NCI-H226 (cell line): ENCODE measurements at places on chromosomes 1 and 21.
A peak's percentile ranks its signal among the peaks of the same experiment; 100 is the strongest.

GRCh38 chr1:23614032-23614660, 54.8 kb upstream of the ID3 start:
- no peak for DNase-seq

GRCh38 chr1:117146072-117146471, 24.5 kb upstream of the TRIM45 start:
- DNase-seq: no peak

GRCh38 chr1:92749024-92749634, 35.8 kb downstream of the EVI5 start:
- peak; percentile 47 for DNase-seq

DNA sequence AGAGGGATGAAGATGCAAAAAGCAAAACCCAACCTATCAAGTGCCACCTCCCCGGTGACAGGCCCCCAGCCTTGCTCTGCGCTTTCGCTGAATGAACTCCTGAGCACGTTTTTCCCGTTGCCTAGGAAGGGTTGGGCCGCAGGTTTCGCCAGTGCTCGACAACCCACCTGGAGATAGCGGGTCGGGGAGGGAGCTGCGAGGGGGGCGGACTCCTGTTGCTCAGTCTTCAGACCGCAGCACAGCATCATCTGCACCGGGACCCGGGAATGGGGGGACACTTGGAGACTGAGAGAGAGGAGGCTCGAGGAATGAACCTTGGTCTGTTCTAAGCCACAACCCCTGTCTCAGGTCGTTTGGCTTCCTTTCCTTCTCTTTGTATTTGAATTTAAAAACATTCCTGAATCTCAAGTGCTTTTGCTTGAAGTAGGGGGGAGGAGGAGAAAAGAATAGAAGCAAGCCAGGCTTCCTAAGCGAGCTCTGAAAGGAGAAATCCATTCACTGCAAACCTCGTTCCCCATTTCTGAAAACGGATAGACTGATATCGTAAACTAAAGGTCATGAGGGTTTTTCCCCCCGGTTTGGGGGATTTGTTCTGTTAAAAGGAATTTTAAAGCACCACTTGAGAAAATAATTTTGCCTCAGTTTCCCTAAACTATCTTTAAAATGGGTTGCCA, 1.2 kb downstream of the AK5 start:
- no peak for DNase-seq

- no peak for DNase-seq
Observed at GRCh38 chr1:226420897-226421296, 13.0 kb upstream of the PARP1 start.

- DNase-seq: no peak
Observed at GRCh38 chr1:20371411-20371810, 80.7 kb downstream of the VWA5B1 start.

DNA sequence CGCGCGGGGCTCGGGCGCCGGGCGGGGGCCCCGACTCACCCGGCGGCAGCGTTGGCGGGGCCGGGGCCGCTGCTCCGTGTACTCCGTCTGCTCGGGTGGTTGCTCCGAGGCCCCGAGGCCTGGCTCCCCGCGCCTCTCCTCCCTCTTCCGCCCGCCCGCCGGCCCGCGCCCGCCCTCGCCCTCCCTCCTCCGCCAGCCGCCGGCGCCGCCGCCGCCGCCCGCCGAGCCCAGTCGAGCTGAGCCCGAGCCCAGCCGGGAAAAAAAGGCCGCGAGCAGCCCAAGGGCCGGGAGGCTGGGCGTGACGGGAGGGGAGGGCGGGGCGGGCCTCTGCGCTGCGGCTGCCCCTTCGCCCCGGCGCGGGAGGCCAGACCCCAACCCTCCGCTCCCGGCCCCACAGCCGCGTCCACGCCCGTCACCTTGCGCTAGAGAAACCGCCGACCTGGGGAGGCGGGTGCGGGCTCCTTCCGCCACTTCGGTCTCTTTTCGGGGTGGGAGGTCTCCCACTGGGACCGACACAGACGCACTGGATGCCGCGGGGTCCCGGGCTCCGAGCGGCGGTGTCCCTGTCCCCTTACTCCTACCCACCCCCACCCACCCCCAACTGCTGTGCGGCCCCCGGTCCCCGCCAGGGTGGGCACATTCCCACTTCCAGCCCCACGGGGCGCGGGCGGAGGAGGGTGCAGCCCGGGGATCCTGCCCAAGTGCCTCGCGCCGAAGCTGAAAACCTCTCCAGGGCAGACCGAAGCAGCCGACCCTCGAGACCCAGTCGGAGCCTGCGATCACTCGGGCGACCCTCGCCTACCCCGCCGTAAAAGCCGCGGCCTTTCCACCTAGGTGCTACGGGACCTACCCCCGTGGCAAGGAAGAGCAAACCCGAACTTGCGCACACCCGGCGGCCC, at the start of gene CERS2:
CERS2 (minus strand) TSS at position 256 of the 899 bp plus-strand sequence. CDS start 5,745 bp downstream, outside the sequence.
- DNase-seq: peak; percentile 66

DNA sequence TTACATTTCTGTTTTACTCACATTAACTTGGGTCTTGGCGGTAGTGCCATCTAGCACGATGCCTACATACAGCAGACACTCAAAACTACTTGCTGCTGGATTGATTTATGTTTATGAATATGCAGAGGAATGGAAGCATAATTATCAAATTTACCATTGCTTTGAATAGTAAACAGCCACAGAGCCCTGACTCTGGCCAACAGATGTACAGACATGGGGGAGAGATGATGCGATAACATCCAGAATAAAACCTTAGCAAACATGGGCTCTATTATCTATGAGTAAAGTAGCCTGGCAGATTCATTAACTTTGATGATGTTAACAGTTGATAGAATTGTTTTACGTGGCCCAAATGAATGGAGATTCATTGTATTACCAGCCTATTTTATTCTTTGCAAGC, 42.8 kb downstream of the PTGFR start:
- DNase-seq: no peak

DNA sequence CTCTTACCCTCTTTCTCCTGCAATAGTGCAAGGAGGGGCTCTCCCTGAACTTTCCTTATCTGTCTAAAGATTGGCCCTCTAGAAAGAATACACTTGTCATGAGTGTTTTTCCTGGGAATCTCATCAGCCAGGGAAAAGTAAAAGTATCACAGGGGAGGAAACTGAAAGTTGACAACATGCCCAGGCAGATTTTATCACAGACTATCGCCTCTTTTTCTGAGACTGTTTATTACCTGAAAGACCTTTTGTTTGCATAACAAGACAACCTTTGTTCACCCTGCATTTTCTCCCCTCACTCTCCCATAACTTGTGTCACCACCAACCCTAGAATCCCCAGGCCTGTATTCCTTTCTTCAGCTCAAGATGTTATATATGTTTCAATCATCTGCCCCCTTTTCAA, 794.7 kb upstream of the ADAMTS5 start:
- DNase-seq: peak; percentile 24

- DNase-seq: peak; percentile 76
Observed at GRCh38 chr1:31397360-31398095, 15.5 kb upstream of the SERINC2 start.

DNA sequence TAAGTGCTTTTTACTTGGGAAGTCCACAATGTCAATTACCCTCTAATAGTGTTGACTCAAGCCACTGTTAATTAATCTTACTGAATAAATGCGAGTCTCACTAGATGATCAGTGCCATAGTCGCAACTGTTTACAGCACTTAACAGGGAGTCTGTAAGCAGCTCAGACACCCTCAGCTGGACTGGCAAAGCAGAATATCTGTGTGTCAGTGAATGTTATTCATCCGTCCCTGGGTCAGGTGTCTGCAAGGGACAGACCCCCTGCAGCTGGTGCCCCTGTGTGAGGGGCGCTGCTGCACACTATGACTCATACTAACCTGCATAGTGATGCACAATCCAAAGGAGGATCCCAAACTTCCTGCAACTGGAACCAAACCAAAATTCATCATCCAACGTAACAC, 306.5 kb downstream of the HHIPL2 start:
- no peak for DNase-seq

DNA sequence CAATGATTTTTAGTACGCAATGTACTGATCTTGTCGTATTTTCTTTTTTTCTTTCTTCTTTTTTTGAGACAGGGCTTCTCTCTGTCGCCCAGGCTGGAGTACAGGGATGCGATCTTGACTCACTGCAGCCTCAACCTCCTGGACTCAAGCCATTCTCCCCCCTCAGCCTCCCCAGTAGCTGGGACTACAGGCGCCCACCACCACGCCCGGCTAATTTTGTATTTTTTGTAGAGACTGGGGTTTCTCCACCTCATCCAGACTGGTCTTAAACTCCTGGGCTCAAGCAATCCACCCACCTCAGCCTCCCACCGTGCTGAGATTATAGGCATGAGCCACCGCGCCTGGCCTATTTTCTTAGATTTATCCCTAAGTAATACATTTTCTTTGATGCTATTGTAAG, 43.9 kb upstream of the COL6A2 start:
- DNase-seq: no peak

DNA sequence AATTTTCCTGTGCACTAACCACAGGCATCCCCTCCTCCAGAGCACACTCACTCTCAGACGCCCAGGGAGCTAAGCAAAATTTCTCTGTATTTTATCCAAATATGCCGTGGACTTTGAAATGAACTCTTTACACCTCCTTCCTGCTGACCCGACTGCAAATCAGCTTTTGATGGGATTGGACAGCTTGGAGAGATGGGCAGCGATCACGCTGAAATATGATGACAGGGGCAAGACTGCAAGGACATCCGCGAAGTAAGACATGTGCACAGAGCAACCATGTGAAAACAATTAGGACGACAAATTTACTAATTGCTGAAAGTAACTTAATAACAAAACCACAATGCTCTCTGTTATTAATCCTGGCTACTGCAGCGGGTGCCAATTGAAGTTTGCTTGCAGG, 64.6 kb upstream of the CLDN14 start:
- DNase-seq: no peak

GRCh38 chr1:25450891-25451290, 20.2 kb downstream of the MACO1 start:
- no peak for DNase-seq

GRCh38 chr1:197725044-197725443, 50.2 kb downstream of the DENND1B start:
- DNase-seq: peak; percentile 1

- peak; percentile 87 for DNase-seq
Observed at GRCh38 chr1:169745015-169745861, 11.4 kb upstream of the SELE start.

- DNase-seq: peak; percentile 16
Observed at GRCh38 chr1:59674595-59674994, 140.2 kb upstream of the HOOK1 start.

- no peak for DNase-seq
Observed at GRCh38 chr1:20380175-20380574, 89.5 kb downstream of the VWA5B1 start.

DNA sequence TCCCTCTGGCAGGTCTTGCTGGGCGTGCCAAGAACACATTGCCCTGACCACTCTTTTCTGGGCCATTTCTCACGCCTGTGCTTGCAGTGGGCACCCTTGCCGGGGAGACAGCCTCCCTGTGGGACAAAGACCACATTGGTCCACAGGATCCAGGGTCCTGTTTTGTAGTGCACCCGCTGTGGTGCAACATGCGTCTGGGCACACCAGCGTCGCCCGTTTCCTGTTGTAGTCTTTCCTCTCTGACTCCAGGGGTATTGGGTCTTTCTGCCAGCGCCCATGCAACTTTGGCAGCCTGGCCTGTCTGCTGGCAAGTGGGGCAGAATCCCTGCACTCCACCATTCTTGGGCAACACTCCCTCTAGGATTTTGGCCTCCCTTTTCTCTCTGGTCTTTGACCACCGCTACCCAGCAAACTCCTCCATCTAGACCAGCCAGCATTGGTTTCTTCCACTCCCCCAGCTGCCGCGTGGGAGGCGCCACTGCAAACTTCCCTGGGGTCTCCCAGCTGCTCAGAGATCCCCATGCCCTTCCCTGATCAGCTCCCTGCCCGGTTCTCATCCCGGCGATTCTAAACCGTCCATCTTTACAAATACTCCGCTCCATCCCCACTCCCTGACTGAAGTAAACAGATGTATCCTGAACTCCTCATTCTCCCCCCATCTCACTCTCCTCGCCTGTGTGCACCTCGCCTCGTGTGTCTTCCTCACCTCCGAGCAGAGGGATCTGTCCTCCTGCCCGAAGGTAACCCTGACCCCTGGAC, 1.2 kb upstream of the TPRG1L start:
- no peak for DNase-seq

DNA sequence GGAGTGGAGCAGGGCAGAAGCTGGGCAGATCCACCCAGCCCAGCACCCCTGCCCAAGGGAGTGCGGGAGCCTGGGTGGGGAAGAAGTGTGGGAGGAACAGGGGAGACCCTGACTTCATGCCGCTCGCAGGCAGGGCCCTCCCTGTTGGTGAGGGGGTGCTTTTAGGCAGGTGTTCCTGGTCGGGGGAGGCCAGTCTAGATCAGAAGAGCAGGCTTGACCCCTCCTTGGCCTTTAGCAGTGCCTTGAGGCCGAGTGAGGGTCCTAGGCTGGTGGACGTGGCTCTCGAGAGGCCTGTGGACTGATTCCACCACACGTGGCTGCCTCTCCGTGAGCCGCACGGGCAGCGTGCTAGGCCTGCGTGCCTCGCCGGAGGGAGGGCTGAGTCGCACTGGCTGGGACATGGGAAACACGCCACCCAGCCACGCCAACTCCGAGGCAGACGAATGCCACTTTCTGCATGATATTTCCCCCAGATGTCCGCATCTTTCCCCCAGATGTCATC, 19.4 kb upstream of the COL18A1 start:
- no peak for DNase-seq

DNA sequence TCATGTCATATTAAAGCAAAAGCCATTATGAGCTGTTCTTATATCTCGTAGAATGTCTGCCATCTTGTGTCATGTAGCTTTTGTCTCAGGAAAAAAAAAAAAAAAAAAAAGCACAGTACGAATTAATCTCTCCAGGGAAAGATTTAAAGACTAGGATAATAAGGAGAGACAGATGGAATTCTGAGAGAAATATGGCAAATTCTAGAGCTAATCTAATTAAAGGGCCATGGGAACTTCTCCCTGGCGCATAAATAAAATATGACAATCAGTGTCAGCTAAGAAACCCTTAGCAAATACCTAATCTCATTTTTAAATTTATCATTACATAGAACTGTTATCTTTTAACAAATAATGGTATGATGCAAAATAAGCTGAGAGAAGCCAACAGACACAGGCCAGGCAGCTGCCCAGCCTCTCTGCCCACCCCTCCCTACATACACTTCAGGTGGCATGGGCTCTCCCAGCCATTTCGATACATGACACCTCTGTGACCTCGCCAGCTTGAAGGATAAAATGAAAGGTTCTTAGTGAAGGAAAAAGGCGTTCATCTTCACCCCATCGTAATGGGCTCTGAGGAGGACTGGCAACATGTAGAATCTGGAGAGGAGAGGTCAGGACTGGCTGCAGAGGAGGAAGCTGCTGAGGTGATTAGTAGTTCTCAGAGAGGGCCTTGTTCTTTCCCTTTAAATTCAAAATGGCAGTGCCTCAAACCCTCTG, 39.8 kb downstream of the DISC1 start:
- no peak for DNase-seq

GRCh38 chr1:169885207-169885606, 8.5 kb downstream of the SCYL3 start:
- no peak for DNase-seq

- DNase-seq: no peak
Observed at GRCh38 chr1:93532780-93533378, 85.0 kb downstream of the FNBP1L start.

DNA sequence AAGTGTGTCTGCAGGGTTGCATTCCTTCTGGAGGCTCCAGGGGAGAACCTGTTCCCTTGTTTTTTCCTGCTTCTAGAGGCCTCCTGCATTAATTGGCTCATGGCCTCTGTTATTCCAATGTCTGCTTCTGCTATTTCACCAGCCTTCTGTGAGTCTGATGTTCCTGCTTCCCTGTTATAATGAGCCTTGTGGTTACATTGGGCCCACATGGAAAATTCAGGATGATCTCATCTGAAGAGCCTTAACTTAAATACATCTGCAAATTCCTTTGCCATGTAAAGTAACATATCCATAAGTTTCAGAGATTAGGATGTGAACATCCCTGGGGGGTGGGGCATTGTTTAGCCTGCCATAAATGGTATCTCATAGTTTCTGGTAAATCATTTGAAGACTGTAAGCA, 181.1 kb downstream of the RWDD3 start:
- no peak for DNase-seq
